ENCODE measurements at places on chromosomes 2 and 18.

GRCh38 chr18:45829855-45830254 is 4.4 kb downstream of the SIGLEC15 start:
- no peak for DNase-seq

GRCh38 chr2:176338395-176338794 is 69.2 kb downstream of the MTX2 start:
- no peak for DNase-seq

DNA sequence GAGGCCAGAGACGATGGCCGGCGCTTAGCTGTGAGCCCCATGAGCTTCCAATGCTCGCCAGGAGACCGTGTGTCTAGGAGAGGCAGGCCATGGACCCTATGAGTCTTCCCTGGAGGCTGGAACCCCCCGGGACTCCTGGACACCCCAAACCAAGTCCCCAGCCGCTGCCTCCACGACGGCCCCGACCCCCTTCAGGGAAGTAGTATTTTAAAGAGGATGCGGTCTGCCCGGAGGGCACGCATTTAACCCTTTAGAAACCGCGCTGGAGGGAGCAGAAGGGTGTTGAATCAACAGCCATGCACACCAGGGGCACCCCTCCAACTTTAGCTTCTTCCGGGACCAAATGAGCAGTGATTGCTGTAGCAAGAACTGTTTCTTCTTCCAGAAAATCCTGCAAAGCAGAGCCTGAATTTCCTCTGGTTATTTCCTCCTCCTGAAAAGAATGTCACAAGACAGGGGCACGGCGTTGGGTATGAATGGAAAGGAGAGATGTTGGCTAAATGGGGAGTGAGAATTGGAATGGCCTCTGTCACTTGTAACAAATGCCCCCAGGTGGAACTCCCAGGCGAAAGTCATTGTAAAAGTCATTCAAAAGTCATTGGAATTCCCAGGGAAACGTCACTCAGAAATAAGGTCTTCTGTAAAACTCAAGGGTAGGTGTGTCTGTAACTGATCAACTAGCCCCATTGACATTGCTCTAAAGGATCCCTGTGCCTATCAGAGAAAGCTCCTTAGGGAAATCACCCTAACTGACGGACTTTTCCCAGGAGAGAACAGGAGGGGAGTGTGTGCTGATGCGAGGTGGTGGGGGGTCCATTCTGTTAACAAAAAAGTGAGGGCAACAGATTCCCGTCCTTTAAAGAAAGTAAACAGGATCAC is 5.8 kb upstream of the GBX2 start:
- DNase-seq = no peak

DNA sequence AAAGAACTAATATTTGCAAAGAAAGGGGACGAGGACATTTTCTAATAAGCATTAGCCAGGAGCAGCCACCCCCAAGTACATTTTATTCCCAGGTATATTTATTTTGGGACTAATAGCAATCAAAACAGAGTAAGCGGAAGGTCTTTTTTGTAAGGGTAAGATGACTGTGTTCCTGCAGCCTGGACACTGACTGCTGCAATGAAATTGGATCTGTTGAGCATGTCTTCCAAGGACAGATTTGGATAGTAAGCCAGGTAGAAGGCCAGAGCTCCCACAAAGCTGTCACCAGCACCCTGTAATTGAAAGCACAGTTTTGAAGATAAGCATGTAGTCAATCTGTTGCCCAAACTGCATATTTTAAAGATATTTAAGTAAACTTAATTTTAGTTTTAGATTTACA is 10.0 kb downstream of the MRPL33 start:
- DNase-seq = no peak

GRCh38 chr2:231409776-231410175 is 14.3 kb downstream of the B3GNT7 start:
- DNase-seq = no peak

DNA sequence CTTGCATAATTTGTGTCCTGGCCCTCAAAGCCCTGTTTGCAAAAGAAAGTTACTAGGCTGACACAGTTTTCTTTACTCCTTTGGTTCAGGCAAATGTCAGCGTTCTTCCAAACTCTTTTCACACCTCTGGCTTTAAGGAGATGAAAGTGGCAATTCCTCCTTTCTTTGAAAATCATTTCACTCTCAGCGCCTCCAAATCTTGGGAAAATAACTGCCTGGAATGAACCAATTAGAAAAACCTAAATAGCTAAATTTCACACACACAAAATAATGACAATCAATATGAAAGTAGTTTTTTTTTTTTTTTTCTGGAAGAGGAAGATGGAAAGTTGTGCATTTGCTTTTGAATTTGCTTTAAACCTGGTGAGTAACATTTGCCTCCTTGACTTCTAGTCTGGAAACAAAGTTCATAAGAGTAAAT is 1.7 kb downstream of the MEIS1 start:
- no peak for DNase-seq

DNA sequence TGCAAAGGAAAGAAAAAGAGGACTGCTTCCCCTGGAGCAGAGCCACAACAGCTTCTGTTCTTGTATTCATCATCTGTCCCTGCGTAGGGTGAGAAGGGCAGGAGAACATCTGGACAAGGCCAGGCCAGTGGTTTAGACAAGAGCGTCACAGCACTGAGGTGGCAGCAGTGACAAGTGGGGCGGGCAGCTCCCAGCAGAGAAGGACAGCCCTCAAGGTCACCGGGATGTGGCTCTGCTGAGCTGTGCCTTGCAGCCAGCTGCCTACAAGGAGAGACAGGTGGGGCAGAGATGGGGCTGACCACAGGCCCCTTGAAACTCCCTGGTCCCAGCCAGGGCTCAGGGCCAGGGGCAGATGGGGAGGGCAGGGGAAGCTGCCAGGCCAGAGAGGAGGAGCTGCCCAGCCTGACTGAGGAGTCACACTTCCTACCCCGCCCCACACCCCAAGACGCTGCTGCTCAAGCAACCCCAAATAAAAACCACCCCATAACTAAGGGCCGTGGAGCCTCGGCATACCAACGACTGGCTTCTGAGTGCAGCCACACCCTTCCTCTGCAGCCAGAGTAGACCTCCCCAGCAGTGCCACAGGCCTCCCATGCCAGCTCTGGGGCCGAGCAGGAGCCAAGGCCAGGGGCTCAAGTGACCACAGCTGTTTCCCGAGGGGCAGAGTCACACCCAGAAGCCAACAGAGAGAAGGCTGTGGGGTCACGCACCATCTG is 5.4 kb downstream of the RAB11FIP5 start:
- DNase-seq = no peak

DNA sequence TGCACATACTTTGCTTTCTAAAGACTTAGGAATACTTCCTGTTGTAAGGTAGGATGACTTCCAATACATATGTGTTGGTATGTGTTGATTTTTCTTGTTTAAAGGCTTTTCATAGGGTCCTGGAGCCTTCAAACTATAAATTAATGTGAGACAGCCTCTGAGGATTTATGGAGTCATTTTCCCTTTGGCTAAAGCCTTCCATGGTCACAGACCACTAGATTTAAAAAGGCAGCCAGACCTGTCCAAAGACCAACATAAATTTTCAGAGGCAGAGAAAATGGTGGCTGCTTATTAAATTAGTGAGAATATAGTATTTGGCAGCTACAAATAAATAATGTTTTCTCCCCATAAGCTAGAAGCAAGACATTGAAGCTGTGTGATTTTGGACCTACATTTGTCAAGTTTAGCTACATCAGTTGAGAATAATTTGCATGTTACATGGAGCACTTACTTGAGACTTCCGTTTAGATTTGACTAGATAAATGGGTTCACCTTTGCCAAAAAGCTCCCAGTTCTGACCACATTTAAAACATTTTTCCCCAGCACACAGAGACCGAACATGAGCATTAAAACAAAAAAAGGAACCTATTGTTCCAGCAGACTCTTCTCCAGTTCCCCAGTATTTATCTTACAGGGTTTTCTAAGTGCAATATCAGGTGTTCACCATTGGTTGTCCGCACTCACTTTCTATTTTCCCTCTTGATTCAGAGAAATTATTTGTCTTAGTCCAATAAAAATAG is 402.9 kb downstream of the PARD3B start:
- no peak for DNase-seq
